ENCODE measurements at places on chromosomes 2 and 18. TPM values are rescaled to one million over a fixed set of nuclear protein-coding genes. Genes with fewer than 3 reads are reported as not detected.

- DNase-seq: no peak
Measured at GRCh38 chr2:38277245-38278116, 99.6 kb downstream of the ATL2 start.

DNA sequence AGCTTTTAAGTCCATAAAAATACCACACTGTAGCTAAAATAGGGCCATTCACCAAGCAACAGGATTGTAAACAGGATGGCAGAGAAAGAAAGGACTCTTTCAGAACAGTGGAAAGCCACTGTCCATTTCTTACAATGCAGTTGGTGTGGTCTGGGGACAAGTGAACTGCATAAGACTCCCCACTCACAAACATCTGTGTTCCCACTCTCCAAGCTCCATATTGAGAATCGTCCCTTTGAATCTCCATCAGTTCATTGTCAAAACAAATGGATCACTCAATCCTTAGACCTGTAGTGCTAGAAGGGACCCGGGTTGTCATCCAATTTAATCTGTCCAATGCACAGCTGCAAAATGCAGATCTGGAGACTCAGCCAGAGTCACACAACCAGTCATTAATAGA lies 347.4 kb upstream of the KLHL29 start:
- DNase-seq: peak; percentile 17

DNA sequence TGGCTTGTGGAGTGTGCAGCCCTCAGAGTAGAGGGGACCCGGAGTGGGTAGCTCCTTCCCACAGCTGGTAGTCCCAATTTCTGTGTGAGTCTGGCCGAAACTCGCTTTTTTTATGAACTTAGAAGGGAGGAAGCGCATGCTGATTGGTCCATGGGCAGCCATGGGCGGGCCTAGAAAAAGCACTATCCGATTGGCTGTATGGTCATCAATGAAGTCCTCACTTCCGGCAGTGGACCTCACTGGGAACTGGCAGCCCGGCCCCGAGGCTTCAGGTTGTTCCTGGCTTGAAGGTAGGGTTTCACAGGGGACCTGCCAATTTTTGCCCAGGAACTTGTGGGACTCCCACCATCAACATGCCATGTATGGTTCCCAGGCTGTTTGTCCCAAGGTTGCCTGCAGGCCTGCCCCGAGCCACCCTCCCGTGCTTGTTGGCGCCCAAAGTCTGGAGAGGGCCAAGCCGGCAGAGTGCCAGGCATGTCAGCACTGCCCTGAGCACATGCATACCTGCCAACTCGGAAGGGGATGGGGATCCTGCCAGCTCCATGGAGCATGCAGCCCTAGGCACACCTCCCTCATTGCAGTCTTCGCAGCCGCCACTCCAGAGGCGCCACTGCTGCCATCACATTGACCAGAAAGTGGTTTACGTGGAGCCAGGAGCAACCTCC lies 98.5 kb downstream of the ATP9B start:
- DNase-seq: no peak

DNA sequence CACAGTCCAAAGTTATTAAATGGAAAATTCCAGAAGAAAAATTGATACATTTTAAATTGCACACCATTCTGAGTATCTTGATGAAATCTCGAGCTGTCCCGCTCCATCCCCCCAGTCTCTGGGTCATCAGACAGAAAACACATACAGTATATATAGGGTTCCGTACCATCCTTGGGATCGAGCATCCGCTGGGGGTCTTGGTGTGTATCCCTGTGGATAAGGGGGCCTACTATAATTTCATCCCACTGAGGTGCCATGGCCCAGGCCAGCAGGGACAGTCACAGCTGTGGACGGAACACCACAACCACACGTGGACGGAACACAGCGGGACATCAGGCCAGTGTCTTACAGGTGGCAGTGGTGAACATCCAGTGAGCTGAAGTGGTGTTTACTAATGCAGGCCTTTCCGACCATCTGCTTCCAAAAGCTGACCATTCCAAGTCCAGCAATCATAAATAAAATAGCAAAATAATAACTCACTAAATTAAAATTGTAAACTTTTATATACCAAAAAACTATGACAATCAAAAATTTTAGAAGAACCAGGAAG lies 14.0 kb downstream of the TWIST2 start:
- no peak for DNase-seq

GRCh38 chr2:123738643-123739042 lies 286.4 kb upstream of the CNTNAP5 start:
- no peak for DNase-seq

GRCh38 chr18:46668135-46668534 lies 11.1 kb upstream of the LOXHD1 start:
- no peak for DNase-seq

GRCh38 chr18:36608107-36608506 lies 220.7 kb downstream of the TPGS2 start:
- no peak for DNase-seq

DNA sequence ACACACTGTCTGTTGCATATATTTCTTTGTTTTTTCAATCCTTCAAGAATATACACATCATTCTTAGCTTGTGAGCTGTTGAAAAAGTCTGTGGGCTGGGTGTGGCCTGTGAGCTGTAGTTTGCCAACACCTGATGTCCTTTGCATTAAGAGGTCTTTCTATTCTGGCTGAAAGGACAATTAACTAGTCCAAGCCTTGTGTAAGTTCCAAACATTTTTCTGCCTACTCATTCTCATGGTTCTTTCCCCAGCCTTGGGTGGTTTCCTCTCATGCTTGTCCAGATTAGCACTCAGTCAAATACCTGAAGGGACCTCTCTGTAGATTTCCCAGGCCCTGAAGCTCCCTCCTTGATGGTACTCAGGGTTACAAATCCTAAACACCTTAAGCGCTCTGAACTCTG lies 57.8 kb upstream of the NABP1 start:
- no peak for DNase-seq

DNA sequence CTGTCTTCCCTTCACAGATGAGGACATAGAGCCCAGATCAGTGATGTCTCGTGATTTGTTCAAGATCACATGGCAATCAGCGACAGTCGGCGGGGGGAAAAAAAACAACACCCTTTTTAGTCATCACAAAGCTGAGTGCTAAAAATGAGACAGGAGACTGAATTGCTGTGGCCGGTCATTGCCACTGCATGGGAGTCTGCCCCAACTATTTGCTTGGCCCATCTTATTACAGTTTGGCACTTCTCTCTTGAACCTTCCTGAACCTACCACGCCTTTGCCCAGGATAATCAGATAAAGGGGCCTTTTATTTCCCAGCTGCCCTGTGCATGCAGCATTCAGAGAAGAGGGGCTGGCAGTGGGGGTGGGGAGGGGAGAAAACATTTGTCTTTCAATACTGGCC lies 42.7 kb downstream of the SETBP1 start:
- no peak for DNase-seq

DNA sequence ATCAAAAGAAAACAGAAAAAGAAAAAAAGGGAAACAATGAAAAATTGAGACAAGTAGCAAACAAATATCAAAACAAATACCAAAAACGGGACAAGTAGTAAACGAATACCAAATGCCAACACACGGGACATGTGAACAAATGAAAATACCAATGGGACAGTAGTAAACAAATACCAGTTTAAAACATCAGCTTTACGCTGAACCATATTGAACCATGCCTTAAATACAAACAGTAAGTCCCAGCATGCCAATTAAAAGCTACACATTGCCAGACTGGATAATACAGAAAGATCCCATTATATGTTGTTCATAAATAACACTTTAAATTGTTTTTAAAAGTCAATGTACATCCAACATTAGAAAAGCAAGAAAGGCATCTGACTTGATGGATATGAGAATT lies 114.2 kb downstream of the NBAS start:
- no peak for DNase-seq

DNA sequence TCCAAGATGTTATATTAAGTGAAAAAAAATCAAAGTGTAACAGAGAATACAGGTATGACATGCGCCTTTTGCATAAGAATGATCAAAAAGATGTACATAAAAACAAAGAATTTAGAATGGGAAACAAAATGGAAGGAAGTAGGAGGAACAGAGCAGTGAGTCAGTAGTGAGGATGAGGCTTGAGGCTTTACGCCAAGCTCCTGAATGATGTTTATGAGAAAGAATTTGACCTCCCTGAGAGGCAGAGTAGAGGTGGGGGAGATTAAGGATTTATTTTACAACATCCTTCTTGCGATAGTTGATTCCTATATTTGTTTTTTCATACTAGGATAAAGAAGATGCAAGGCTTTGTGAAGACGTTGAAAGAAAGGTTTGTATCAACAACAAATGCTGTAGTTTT lies 81.4 kb downstream of the DCDC2C start:
- no peak for DNase-seq

GRCh38 chr2:183078464-183079138 lies at the start of gene DUSP19:
Gene DUSP19, plus strand, starts transcription at chr2:183078747. Its CDS starts 187 bp downstream, at chr2:183078934.
- peak; percentile 72 for DNase-seq

DNA sequence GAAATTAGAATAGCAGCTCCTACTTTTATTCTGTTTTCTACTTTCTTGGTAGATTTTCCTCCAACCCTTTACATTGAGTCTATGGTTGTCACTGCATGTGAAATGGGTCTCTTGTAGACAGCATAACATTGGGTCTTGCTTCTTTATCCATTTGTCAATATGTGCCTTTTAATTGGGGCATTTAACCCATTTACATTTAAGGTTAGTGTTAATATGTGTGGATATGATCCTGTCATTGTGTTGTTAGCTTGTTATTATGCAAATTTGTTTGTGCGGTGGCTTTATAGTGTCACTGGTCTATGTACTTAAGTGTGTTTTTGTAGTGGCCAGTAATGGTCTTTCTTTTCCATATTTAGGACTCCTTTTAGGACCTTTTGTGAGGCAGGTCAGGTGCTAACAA lies 276.9 kb upstream of the SPHKAP start:
- DNase-seq: no peak

DNA sequence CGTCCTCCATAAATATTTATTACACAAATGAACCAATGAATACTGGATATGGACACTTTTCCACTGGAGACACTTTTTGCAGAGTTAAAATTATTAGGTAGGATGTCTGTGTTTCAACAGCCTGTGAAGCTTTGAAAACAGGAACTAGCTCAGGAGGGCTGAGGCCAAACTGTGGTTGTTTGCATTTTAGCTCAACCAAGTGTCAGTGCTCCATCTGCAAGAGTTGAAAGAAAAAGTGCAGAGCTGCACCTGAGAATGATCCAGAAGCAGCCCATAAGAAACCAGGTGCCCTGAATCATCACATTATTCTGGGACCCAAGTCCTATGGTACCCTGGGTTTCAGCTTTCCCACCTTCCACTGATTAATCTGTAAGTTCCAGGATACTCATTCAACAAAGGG lies 180.4 kb downstream of the TRIB2 start:
- no peak for DNase-seq

GRCh38 chr18:30192216-30192615 lies 850.3 kb downstream of the DSC3 start:
- DNase-seq: no peak

- no peak for DNase-seq
Measured at GRCh38 chr2:19176172-19176852, 182.1 kb downstream of the OSR1 start.

- peak; percentile 72 for DNase-seq
Measured at GRCh38 chr2:106104332-106105062, 89.6 kb downstream of the UXS1 start.

DNA sequence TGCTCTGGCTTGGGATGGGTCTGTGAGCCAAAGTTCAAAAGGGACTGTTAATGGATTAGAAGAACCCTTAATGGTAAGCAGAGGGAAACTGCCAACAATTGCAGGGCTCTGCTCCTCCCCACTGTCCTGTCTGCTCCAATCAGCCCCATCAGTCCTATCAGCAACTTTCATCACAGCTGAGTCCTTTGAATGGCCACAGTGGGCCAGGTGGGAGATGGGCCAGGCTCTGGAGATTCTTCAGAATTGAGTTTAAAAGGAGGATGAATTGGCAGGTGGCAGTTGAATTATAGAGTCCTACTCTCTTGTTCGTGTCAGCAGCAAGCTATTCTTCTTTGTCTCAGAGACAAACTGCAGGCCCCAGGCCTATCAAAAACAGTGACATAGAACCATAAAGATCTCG lies 573.9 kb downstream of the EPHA4 start:
- no peak for DNase-seq

DNA sequence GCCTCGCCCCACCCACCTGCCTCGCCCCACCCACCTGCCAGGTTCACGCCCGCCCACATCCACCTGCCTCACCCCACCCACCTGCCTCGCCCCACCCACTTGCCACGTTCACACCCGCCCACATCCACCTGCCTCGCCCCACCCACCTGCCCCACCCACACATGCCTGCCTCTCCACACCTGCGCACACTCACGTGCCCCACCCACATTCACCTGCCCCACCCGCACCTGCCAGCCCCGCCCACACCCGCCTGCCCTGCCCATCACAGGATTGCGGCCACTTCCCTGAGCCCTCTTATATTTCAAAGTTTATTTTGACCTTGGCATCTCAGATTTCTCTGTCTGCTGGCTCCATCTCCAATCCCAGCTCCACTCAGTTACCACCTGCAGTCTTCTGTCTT lies 217.5 kb upstream of the SOX11 start:
- no peak for DNase-seq

- no peak for DNase-seq
Measured at GRCh38 chr18:14930076-14930475, 182.1 kb downstream of the ANKRD30B start.

- DNase-seq: no peak
Measured at GRCh38 chr2:12068796-12069538, 322.5 kb downstream of the LPIN1 start.

The ALPI gene
- total RNA-seq: not detected

The AQP12A gene
- total RNA-seq: not detected

The IMP4 gene
- total RNA-seq: 37.5 TPM

The RAB27B gene
- 33.0 TPM for total RNA-seq

The EN1 gene
- total RNA-seq: not detected

The KCNK3 gene
- total RNA-seq: 4.1 TPM

The SLC9A4 gene
- total RNA-seq: under 0.01 TPM

The PLGLB2 gene
- total RNA-seq: 0.41 TPM

The MTCL1 gene
- total RNA-seq: 15.9 TPM

The MEP1B gene
- total RNA-seq: 0.41 TPM

The ITM2C gene
- 110 TPM for total RNA-seq

Measured in frontal cortex (tissue), 4 donors.